Left ventricle myocardium inferior (tissue), 1 donor: ENCODE measurements at places on chromosomes 6 and 20.
A peak's percentile ranks its signal among the peaks of the same experiment; 100 is the strongest.

- no peak overlapping the region for H3K4me3 ChIP-seq
- no peaks in the 10 kb centered on the region for H3K27me3 ChIP-seq
- peaks cover 29% of the 10 kb centered on the region for H3K36me3 ChIP-seq
- no peak overlapping the region for H3K27ac ChIP-seq
- no peak for DNase-seq
Observed at GRCh38 chr6:169720207-169720855, 4.0 kb downstream of the PHF10 start.

- H3K27ac ChIP-seq: no peak overlapping the region
- no peak overlapping the region for H3K4me3 ChIP-seq
- no peaks in the 10 kb centered on the region for H3K4me1 ChIP-seq
- no peak for DNase-seq
- H3K36me3 ChIP-seq: no peaks in the 10 kb centered on the region
Observed at GRCh38 chr6:97702248-97702647, 419.2 kb upstream of the MMS22L start.

- H3K4me1 ChIP-seq: peaks cover 22% of the 10 kb centered on the region
- H3K27me3 ChIP-seq: no peaks in the 10 kb centered on the region
- H3K36me3 ChIP-seq: peaks cover 3% of the 10 kb centered on the region
- no peak for DNase-seq
Observed at GRCh38 chr6:150791717-150792116, 73.8 kb upstream of the MTHFD1L start.

DNA sequence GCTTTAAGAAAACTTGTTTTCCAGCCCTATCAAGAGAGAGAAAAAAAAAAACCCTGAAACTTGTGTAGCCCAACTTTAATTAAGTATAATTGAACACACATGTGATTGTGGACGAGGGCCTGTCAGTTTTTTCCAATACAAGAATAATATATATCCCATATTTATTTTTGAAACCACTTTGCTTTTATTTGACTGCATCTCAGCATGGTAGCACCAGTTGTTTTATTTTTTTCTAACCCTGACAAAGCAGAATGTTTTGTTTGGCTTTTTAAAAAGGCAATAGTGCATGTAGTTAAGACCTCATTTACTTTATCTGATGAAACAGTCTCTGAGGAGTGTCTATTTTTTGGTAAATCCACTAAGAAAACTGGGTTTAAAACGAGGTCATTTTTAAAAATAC, 257.7 kb downstream of the CDKAL1 start:
- peaks cover 6% of the 10 kb centered on the region for H3K4me1 ChIP-seq
- no peaks in the 10 kb centered on the region for H3K36me3 ChIP-seq
- no peak for DNase-seq
- no peaks in the 10 kb centered on the region for H3K27me3 ChIP-seq
- no peak overlapping the region for H3K4me3 ChIP-seq

DNA sequence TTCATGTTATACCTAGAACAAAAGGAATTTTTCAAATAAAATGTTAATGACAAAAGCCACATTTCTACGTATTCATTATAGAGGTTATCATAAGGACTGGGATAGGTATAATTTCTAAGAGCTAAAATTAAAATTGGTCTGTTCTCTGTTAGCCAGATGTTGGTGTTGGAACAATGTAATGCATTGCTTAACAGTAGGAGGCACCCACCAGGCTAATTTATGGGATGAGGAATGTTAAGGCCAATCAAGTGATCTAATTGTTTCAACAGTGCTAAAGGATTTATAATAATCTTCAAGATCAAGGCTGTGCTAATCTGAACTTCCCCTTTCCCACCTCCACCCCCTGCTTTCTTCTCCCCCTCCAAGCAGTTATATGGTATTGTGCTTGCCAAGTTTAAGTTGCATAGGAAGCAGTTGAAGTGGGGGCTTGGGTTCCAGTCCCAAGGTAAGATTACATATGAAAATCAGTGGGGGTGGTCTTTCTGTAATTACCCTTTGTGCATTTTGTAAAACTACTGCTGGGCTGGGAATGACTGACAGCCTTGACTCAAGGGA, 89.2 kb upstream of the BACH2 start:
- no peaks in the 10 kb centered on the region for H3K4me1 ChIP-seq
- no peak for DNase-seq
- H3K36me3 ChIP-seq: no peaks in the 10 kb centered on the region
- no peak overlapping the region for H3K4me3 ChIP-seq

DNA sequence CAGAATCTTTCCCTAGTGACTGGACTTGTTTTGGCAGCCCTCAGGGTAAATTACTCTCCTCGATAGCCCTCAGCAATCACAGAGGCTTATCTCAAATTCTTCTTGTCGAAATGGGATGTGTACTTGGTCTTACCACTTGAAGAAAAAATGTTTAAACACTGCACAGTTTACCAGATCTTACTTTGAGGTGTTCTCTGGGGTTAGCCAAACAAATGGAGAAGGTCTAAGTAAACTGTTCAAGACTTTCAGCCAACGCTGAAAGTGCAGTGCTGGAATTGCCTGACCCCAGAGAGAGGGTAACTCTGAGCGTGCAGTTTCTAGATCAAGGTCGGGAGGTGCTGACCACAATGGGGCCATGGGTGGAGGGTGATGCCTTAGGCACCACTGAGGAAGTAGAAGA, 39.2 kb downstream of the MYLIP start:
- no peaks in the 10 kb centered on the region for H3K36me3 ChIP-seq
- H3K27ac ChIP-seq: no peak overlapping the region
- H3K27me3 ChIP-seq: no peaks in the 10 kb centered on the region
- DNase-seq: no peak
- no peak overlapping the region for H3K4me3 ChIP-seq
- no peaks in the 10 kb centered on the region for H3K4me1 ChIP-seq

GRCh38 chr20:45436732-45437485, 21.0 kb downstream of the PIGT start:
- peaks cover 19% of the 10 kb centered on the region for H3K4me1 ChIP-seq
- H3K4me3 ChIP-seq: peak overlapping the region; percentile 70

- H3K36me3 ChIP-seq: no peaks in the 10 kb centered on the region
- no peak overlapping the region for H3K27ac ChIP-seq
- no peak overlapping the region for H3K4me3 ChIP-seq
- no peak for DNase-seq
- H3K4me1 ChIP-seq: peaks cover 12% of the 10 kb centered on the region
Observed at GRCh38 chr6:139407718-139408222, 33.3 kb upstream of the CITED2 start.

GRCh38 chr6:33216117-33216649, 7.9 kb downstream of the RING1 start:
- peaks cover 9% of the 10 kb centered on the region for H3K36me3 ChIP-seq
- peaks cover 21% of the 10 kb centered on the region for H3K4me1 ChIP-seq
- no peak overlapping the region for H3K4me3 ChIP-seq
- DNase-seq: no peak

GRCh38 chr20:37316116-37316774, 26.8 kb downstream of the MANBAL start:
- H3K27ac ChIP-seq: peak overlapping the region; percentile 94
- H3K27me3 ChIP-seq: no peaks in the 10 kb centered on the region
- peaks cover 45% of the 10 kb centered on the region for H3K4me1 ChIP-seq
- no peak for DNase-seq
- no peak overlapping the region for H3K4me3 ChIP-seq

DNA sequence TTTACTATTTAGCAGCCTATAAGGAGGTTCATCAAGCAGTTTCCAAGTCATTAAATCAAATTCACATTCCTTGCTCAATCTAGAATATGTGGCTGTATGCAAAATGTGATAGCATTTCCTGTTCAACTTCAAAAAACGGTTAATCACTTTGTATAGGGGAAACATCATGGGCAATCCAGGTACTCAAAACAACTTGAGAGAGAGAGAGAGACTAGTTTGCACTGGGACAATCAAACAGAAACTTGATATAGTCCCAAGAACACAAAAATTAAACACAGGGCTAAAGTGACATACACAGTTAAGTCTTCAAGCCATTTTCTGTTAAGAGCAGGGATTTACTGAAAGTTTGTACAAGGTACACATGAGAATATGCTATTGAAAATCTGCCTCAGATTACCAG, 7.4 kb downstream of the CPNE1 start:
- DNase-seq: no peak
- H3K27ac ChIP-seq: no peak overlapping the region
- H3K36me3 ChIP-seq: peaks cover 27% of the 10 kb centered on the region
- no peak overlapping the region for H3K4me3 ChIP-seq
- H3K27me3 ChIP-seq: no peaks in the 10 kb centered on the region
